ENCODE measurements at places on chromosomes 2 and 18.

DNA sequence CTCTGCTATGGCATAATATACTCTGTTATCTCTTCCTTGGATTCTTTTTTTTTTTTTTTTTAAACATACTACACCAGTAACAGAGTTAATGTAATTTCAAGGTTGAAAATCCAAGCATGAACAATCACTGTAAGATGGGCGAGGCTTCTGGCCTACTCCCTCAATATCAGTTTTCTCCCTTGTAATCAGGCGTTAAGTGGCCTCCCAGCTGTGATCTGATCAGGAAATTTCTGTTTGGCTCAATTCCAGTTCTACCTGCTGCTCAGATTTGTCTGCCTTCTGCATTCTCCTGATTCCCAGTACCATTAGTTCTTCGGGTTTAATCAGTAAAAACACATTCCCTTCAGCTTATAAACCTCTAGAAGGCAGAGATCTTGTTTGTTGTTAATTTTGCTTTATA is 18.6 kb downstream of the PRKD3 start:
- no peak for DNase-seq

DNA sequence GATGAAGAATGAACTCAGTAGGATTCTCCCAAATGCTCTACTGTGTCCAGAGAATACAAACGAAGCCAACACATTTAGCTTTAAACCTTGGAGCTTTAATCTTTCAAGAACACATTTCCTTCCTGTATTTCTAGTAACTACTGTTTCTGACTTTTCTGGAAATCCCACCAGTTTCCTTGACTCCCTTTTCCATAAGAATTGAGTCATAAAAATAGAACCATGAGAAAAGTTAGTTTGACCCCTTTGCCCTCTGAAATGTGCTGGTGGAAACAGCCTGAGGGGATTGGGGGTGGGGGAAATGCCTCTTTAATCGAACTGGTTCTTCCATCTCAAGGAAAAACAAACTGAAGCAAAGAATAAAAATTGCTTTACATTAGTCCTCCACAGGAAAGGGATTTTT is 123.9 kb downstream of the TMEM17 start:
- peak; percentile 15 for DNase-seq

DNA sequence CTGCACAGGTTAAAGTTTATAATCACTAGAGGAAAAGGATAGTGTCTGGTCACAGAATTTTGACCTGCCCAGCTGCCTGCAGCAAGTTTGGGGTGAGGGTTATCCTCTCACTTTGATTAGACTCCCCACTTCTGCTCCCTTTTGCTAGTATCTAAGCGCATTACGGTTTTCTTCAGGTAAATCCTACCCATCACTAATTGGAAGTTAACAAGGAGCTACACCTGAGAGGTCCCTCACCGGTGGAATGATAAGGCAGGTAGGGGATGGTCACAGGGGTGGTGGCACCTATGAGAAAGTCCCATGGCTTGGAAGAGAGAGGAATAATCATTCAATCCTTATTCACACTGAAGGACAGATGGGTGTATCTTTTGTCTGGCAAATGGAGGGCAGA is 7.6 kb downstream of the BCL2 start:
- no peak for DNase-seq

GRCh38 chr2:169690958-169691357 is 3.2 kb downstream of the CFAP210 start:
- no peak for DNase-seq

GRCh38 chr2:159797543-159798375 is at the start of gene CD302:
Gene CD302, minus strand, starts transcription at chr2:159798208. Its CDS starts 10 bp downstream, at chr2:159798198.
- peak; percentile 94 for DNase-seq

DNA sequence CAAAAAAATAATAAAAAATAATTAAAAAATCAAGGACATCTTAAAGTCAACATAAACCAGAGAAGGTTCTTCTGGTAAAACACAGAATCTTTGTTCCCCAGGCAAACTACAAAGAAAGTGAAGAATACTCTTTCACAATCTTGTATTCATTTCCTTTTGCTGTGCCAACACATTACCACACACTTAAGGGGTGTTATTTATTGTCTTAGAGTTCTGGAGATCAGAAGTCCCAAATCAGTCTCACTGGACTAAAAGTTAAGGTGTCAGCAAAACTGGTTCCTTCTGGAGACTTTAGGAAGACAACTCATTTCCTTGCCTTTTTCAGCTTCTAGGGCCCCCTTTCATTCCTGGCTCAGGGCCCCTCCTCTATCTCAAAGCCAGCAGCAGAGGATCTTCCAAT is 12.2 kb upstream of the CAB39 start:
- DNase-seq, result no peak

GRCh38 chr2:84891355-84892010 is 10.6 kb upstream of the TRABD2A start:
- no peak for DNase-seq

DNA sequence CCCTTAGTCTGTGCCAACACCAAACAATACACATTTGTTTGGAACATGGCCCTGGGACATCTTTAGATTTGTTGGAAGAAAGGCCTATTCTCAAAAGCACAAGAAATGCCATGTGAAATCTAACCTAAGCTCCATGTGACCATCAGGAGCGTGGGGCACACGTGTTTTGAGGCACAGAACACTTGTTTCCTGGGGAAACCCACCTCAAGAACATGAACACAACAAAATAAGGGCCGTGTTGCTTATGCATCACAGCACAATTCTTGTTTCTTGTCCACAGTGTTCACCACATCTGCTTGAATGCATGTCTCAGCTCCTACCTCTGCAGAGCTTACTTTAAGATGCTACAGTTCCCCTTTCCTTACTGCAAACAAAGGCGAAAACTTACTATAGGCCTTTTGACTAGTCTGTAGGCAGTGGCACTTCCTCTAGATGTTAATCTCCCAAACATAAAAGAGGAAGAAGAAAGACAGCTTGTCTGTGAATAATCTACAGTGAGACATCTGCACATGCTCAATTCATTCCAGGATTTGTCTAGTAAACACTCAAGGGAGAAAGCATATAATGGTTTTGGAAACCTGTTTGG is 165.0 kb downstream of the ANKRD44 start:
- DNase-seq, result no peak
